ENCODE measurements at places on chromosomes 2 and 18. TPM values are rescaled to one million over a fixed set of nuclear protein-coding genes. Genes with fewer than 3 reads are reported as not detected.

Gene MALT1
- total RNA-seq = 20.5 TPM

Gene GBX2
- 0.40 TPM for total RNA-seq

Gene C2orf66
- total RNA-seq = 0.32 TPM

Gene LBH
- total RNA-seq = 71.0 TPM

Gene GATA6
- not detected for total RNA-seq

Gene TMEM37
- total RNA-seq = not detected

Gene IL1RL1
- not detected for total RNA-seq

DNA sequence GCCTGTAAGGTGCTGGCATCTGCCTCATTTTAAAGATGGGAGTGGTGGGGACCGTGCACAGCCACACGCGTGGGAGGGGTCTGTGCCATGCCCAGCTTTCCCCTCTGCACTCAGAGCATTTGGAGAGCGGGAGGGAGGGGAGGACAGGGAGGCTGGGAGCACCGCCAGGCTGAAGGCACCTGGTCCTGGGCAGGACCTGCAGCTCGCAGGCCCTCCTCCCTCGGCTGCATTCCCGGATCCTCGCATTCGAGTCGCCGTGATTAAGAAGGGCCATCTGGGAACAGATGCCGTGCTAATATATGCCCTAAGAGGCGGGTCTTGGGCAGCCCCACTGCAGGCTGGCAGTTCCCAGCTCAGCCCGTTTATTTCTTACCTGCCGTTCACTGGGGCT lies 84.0 kb downstream of the PTGR3 start:
- DNase-seq = no peak

GRCh38 chr18:35620765-35621164 lies 39.2 kb downstream of the GALNT1 start:
- no peak for DNase-seq

- DNase-seq = peak; percentile 60
Measured at GRCh38 chr2:217886720-217887309, 116.0 kb downstream of the TNS1 start.

GRCh38 chr2:229856413-229856812 lies 65.4 kb downstream of the TRIP12 start:
- no peak for DNase-seq

GRCh38 chr2:40178971-40179370 lies 272.9 kb downstream of the SLC8A1 start:
- peak; percentile 93 for DNase-seq

DNA sequence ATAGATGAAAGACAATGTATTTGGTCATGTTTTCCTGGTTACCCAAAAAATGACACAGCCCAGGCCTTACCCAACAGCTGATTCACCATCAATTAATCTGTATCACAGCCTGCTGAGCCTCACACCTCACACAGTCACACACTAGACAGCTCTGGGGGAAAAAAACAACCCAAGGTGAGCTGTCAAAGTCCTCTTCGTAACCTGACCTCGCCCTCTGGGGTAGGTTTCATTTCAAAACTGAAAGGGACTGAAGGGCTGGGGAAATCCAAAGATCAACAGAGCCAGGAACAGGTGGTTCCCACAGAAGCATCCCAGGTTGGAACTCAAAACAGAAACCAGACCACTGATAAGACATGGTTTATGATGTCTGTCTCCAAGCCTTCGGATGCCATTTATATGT lies 18.2 kb upstream of the PCBP1 start:
- DNase-seq = no peak

- DNase-seq = no peak
Measured at GRCh38 chr2:239042551-239043320, 194.9 kb downstream of the TWIST2 start.

GRCh38 chr2:238380785-238381184 lies 45.9 kb upstream of the ASB1 start:
- peak; percentile 93 for DNase-seq
